ENCODE measurements at places on chromosomes 4 and X.
A peak's percentile ranks its signal among the peaks of the same experiment; 100 is the strongest.

- no peak for DNase-seq
Observed at GRCh38 chr4:67342291-67342690, 203.0 kb downstream of the CENPC start.

- DNase-seq: no peak
Observed at GRCh38 chr4:140153419-140153717, 616 bp downstream of the MAML3 start.

- DNase-seq: no peak
Observed at GRCh38 chr4:141080668-141081067, 52.6 kb downstream of the RNF150 start.

GRCh38 chrX:11913001-11913400 is 155.0 kb downstream of the MSL3 start:
- DNase-seq: no peak

GRCh38 chr4:3470244-3471097 is 7.4 kb downstream of the DOK7 start:
- no peak for DNase-seq

DNA sequence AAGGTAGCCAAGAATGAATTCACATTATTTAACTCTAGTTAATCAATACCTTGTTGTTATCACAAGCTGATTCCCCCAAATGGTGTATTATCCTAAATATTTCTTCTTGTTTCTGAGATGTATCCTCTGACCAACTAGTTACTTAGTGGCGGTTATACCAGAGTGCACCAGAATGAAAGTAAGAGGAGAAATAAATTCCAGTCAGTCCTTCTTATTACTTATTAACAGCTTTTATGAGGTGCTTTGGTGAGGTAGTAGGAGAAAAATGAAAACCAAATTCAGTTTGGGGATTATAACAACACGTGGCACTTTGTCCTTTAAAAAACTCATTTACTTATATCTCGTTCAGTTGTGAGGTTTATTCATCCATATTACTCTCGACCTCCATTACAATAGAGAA is 101.9 kb downstream of the AMMECR1 start:
- DNase-seq: no peak

- DNase-seq: peak; percentile 6
Observed at GRCh38 chrX:30141966-30142365, 73.4 kb upstream of the MAGEB2 start.

DNA sequence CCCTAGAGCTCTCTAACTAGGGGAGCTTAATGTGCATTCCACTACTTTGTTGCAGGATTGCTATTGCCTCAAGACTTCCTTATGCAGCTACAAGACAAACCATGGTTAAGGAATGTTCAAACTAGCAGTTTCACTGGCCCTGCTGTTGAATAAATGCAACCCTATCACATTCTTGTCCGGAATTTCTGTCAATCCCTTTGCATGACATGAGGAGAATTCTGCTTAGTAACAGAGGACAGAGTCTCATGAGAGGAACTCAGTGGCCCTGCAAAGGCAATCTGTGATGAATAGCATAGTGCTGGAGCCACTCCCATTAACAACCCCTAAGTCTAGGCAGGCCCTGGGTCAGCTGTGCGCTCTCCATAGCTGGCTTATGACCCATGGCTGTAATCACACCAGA is 30.7 kb upstream of the SGMS2 start:
- DNase-seq: no peak

- DNase-seq: no peak
Observed at GRCh38 chr4:107432451-107432850, 287.6 kb downstream of the PAPSS1 start.

DNA sequence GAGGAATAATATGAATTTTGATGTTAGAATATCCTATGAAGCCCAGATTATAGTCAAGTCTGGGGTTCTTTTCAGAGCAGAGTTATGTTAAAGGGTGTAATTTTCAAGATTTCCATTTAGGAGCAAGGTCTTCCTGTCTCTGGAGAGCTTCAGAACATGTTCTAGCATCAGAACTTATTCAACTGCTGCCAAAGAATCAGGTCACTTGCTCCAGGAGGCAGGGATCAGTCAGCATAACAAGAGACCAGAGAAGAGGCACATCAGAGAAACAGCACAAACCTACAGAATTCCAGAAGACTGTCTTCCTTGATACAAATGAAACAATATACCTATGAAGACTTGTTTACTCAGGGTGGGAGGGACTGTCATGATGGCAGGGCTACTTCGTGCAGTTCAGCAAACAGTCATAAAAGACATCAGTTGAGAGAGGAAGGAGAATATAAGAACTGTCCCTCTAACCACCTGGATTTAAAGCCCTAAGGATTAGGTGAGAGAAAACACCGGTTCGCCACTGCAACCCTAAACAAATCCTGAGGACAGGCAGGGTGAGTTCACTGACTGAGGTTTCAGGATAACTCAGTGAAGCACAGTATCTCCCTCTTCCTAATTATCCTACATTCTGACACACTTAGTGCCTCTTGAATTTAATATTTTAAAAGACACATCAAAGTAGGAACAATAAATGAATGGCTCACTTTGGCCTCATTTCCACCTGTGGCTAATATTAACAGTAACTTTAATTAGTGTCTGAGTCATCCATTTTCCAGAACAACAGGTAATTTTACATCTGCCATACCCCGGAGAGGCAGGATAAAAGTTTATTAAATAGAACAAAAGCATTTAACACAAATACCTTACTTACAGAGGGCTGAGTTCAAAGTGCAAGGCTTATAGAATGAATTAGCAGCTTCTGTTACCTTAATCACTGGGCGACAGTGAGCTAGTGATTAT is 93.0 kb downstream of the HDAC8 start:
- no peak for DNase-seq

GRCh38 chr4:38359113-38359512 is 304.9 kb upstream of the KLF3 start:
- no peak for DNase-seq

- DNase-seq: no peak
Observed at GRCh38 chr4:172134521-172134920, 321.3 kb downstream of the GALNTL6 start.

DNA sequence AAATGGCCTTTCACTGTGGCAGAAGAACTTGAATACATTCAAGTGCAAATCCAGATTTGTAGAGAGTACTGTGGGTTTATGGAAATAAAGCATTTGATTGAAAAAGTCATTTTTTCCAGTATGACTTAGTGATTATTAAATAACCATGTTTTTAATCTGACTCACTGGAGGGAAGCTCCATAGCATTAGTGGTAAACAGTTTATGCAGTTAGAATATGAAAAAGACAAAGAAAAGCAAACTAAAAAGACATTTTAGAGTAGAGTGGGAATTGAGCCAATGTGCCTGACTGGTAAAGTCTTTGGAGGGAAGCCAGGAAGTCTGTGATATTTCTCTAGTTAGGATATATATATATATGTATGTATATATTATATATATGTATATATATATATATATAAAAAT is 53.4 kb downstream of the FAT4 start:
- no peak for DNase-seq

- DNase-seq: no peak
Observed at GRCh38 chrX:821327-822107, 190.9 kb downstream of the SHOX start.

GRCh38 chr4:42633605-42634388 is 23.1 kb downstream of the ATP8A1 start:
- DNase-seq: no peak

GRCh38 chr4:180798036-180798577 is 1445.1 kb upstream of the TENM3 start:
- DNase-seq: no peak

- no peak for DNase-seq
Observed at GRCh38 chr4:3868211-3869173, 102.3 kb downstream of the ADRA2C start.

DNA sequence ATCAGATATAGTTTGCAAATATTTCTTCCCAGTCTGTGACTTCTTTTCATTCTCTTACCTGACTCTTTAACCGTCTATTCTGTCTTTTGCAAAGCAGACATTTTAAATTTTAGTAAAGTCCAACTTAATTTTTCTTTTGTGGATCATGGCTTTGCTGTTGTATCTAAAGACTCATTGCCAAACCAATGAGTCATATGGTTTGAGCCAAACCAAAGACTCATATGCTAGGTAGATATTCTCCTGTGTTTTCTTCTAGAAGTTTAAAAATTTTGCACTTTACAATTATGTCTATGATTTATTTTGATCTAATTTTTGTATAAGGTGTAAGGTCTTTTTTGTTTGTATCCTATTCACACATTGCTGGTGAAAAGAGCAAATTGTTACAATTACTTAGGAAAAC is 446.8 kb downstream of the ANKRD50 start:
- no peak for DNase-seq

GRCh38 chr4:113919611-113920010 is 59.8 kb downstream of the ARSJ start:
- no peak for DNase-seq

DNA sequence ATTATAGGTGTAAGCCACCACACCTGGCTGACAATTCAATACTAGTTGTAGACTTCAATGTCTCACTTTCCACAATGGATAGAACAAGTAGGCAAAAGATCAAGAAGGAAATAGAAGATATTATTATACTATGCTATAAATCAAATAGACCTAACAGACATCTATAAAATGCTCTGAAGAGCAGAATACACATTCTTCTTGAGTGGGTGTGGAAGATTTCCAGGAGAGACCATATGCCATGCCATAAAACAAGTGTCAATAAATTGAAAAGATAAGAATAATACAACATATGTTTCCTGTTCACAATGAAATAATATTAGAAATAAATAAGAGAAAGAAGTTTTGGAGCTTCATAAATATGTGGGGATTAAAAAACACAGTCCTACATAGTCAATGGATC is 179.3 kb upstream of the AMOT start:
- no peak for DNase-seq

- peak; percentile 50 for DNase-seq
Observed at GRCh38 chr4:76989391-76990061, 40.0 kb downstream of the SEPTIN11 start.

DNA sequence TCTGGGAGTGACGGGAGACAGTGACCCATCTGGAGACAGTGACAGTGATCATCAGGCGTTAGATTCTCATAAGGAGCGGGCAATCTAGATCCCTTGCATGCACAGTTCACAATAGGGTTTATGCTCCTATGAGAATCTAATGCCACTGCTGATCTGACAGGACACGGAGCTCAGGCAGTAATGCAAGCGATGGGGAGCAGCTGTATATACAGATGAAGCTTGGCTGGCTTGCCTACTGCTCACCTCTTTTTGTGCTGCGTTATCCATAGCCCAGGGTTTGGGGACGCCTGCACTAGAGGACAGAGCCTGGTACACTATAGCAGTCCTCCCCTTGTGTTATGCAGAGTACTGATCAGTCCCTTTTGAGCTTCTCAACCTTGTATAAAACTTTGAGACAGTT is 23.5 kb downstream of the NFKB1 start:
- DNase-seq: no peak

GRCh38 chrX:44974451-44974850 is 101.5 kb downstream of the KDM6A start:
- DNase-seq: no peak

DNA sequence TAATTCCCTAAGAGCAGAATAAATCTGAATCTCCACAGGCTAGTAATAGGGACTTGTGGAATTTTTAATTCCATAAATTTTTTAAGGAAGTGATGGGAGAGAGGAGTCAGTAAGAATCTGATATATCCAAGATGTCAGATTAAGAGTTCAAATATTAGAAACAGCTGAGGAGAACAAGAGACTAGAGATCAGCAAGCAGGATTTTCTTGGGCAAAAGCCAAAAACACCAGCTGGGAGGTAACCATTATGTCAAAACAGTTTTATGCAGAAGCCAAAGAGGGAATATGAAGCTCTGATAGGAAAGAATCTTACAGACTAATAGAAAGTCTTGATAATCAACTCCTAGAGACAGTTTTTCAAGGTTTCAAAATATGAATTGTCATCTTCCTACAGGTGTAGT is 72.2 kb upstream of the RBPJ start:
- DNase-seq: no peak

- DNase-seq: no peak
Observed at GRCh38 chr4:2791518-2792395, 1.1 kb upstream of the SH3BP2 start.

DNA sequence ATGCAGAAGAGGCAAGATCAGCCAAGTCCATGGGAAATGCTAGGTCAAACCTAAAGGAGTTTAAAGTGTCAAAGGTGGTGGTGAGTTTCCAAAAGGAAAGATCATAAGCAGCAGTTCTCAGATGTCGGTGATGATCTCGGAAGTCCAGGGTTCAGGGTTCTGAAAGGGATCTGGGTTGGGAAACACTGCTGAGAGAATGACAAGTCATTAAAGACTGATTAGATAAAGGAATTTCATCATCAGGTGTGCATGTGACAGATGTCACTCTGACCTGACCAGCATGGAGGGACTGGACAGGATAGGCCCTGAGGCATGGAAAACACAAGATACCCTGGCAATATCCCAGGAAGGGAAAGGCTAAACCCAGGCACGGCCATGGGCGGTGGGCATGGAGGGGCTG is 195.7 kb upstream of the TBL1X start:
- no peak for DNase-seq

DNA sequence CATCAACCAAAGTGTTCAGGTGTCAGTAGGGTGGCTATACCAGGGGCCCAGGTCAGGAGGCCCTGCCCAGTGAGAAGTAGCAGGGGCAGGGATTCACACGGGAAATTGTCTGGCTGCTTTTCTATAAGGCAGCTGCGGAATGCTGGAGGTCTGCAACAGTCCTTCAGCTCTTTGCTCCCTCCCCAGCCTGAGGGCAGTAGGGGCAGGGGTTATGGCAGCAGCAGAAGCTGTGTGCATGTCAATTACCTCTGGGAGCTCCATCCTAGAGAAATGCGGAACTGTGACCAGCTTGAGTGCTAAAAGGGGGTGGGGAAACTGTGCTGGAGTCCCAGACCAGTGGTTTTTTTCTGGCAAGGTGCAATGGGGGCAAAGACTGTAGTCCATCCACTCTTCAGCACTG is 810.4 kb downstream of the PCDH7 start:
- DNase-seq: no peak

DNA sequence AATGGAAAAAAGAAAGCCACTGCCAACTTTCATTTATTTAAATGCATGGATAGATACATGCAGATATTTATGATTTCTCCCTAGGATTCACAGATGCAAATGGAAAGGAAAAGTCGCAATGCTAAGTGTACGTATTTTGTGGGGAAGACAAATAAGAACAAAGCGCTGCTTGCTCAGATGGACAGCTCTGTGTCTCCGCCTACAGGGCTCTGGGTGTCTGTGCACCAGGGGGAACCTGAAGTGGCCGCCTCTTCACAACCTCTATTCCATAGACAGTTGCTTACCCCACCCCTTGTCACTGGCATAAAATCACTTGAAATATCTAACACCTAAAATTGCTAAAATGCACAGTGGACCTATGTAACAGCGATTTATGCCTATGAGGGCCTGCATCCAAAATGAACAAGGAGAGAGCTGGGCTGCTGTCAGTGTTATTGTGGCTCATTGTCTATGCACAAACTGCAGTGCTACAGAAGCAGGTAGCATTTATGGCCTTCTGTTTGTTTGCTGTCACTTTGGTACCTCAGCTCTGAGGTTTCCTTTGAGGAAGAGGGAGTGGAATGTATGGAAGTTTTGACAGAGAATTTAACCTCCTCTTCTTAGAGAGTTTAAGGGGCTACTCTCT is 58.6 kb upstream of the PAGE1 start:
- DNase-seq: peak; percentile 68

GRCh38 chrX:45518552-45518951 is 317.9 kb upstream of the DIPK2B start:
- DNase-seq: no peak

All from activated naive CD4-positive, alpha-beta T cell treated with anti-CD3 and anti-CD28 coated beads for 36 hours (primary cell).